AG04450 (cell line): ENCODE measurements at places on chromosomes 6 and 20. TPM values are rescaled to one million over a fixed set of nuclear protein-coding genes. Genes with fewer than 3 reads are reported as not detected.

DNA sequence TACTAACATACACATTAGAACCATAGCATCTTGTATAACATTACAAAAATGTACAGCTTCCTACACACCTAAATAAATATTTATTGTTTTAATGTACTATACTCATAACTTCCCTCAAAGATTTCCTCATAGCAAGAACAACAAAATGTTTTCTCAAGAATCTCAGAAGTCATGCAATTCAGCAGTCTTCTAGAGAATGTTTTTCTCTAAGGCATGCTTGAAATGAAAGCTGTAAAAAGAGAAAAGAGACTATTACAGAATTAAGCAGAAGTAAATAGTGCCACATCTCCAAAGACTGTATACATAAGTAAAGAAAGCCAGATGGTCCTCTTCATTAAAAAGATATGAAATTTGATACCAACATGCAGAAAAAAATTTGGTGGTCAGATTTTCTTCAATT is 672.2 kb downstream of the EPM2A start:
- no peak for DNase-seq

- DNase-seq: no peak
These were observed 357.1 kb downstream of the MAFB start for GRCh38 chr20:40331807-40332560.

DNA sequence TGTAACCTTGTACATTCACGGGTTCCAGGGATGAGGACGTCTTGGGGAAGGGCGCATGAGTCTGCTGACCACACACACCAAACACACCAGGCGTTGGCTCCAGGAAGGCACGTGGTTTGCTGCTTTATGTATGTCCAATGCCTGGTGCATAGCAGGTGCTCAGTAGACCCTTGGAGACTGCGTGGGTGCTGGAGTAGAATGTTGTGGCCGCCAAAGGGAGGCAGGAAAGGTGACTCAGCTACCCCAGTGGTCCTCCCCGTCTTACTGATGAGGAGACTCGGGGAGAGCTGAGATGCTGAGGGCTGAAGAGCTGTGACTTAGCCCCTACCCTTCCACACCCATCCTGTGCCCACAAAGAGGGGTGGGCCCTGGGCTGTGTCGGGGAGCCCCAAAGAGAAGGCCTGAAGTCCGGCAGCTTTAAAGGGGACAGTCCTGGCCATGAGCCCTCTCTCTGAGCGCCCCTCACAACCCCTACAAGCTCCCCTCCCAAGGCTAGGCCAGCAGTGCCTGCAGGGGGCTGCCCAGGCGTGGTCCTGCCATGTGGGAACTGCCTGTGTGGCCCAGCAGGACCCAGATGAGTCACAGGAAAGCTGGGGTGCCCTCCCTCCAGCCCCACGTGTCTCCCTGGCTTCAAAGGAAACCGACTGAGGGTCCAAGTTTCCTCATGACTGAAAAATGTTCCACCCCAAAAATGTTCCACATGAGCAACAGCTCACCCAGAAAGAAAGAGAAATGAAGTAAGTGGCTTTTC is 28.0 kb upstream of the PTGIS start:
- DNase-seq: no peak

DNA sequence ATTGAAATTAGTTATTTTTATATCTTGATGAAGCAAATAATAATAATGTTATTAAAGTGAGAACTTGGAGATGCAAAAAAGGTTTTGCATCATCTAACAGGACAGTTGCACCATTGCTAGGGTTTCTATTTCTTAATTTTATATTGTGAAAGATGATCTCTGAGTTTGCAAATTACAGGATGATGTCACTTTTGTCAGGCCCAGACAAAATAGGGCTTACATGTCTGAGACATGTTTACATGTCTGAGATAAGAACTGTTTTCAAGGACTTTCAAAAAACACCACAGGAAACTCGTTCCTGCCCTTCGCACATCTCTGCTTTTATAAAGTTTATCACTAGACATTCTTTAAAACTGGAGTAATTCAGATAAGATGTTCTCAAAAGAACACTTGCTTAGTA is 1075.8 kb upstream of the MANEA start:
- DNase-seq: no peak

GRCh38 chr6:157194643-157195042 is 128.7 kb downstream of the TMEM242 start:
- no peak for DNase-seq

- DNase-seq: no peak
These were observed 47.9 kb upstream of the SLC22A16 start for GRCh38 chr6:110524305-110524704.

DNA sequence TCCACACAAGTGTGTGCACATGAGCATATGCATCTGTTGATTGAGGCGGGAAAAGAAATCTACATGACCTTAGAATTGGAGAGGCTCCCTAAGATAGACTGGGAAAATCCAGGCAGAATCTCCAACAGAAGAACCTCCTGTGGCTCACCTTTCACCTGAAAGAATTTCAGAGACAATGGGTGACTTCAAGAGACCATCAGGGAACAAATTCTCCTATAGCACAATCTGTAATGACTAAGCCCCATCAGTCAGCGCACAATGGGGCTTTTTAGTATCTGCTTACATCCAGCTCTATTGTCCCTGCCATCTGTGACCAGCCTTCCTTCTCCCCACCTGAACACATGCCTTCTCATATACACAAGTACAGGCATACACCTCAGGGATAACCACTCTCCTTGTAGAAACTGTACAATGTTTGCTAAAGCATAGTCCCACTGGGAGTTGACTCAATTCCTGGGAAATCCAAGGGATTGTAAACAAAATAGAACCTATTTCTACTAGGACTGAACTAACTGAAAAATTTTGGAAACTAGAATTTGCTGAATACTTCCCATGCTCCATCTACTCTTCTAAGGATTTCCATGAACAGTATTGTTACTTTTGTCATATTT is 150.8 kb upstream of the STXBP5 start:
- DNase-seq: no peak

DNA sequence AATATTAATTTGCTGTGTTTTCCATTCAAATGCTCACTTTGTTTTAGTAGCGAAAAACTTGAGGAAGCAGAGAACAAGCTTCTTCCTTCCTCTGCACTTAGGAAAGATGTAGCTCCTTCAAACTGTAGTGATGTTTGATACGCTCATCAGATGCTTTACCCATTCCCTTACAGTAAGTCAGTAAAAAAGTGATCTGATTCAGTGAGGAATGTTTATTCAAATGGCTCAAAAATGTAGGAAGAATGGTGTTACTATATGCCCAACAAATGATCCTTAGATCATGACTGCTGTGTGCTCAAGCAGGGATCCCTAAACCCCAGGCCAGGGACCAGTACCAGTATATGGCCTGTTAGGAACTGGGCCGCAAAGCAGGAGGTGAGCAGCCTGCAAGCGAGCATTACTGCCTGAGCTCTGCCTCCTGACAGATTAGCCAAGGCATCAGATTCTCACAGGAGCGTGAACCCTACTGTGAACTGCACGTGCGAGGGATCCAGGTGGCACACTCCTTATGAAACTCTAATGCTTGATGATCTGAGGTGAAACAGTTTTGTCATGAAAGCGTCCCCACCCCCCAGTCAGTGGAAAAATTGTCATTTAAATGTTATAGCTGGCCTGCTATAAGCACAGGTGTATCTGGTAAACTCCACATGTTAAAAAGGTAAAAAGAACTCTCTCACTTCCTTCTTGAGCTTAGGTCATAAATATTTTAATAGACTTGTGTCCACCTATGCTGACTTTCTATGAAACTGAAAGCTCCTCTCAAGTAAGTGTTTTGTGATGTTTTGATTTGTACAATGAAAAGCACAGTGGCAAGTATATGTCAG is 187.2 kb downstream of the FOXC1 start:
- no peak for DNase-seq

DNA sequence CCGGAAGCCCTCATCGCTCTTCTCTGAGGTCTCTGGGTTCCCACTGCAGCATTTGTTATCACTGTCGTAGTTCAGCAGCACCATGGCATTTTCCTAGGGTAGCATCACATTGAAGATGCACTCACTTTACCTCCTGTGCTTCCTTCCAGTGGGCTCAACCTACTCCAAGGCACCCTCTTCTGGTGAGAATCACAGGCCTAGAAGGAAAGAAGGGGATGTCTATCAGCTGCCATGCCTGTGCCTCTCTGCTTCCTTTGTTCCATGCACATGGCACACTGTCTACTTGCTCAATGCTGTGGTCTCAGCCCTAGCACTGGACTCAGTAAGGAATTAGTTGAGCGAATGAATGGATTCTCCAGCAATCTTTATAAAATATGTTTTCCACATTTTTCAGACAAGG is 22.6 kb downstream of the CST4 start:
- DNase-seq: no peak

DNA sequence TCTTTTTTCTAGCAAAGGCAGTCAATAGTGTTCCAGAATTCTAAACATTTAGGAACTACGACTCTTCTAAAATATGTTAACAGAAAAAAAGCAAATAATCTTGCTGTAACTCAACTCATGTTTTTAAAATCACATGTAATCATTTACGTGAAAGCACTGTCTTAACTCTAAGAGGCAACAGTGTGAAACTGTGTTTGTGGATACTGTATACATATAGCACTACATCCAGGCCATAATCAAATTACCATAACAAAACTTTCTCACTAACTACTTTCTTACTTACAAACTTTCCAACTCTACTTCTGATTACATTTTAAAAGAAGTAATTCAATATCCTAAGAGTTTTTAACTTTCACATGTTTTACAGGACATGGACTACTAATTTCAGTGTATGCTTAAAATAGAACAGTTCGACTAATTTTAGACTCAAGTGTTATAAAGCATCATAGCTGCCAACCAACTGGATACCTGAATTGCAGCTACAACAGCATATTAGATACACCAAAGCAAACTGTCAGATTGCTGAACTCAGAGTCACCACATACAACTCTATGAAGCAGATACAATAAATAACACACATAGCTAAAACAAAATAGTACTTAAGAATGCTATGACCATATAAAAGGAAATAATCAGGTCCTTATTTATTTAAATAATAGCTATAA is 121.6 kb upstream of the BEND6 start:
- no peak for DNase-seq

- no peak for DNase-seq
These were observed 50.5 kb downstream of the MCUR1 start for GRCh38 chr6:13763740-13764381.

- DNase-seq: no peak
These were observed 90.0 kb downstream of the IPCEF1 start for GRCh38 chr6:154266560-154267099.

DNA sequence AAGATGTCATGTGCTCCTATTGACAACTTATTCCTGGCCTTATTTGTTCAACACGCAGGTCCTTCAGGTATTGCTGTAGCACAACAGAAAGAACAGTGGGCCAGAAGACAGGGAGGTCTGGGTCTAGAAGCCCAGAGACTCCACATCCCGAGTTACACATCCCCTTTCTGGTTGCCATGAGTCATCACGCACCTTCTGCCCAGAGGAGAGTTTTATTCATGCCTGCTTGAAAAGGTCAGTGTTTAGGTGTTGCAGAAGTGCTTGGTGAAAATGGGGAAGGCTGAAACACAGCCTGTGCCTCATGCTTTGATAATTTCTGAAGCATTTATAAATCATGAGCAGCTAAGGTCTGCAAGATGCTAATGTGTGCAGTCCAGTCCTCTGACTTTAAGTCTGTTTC is 256.4 kb downstream of the GMPR start:
- no peak for DNase-seq

DNA sequence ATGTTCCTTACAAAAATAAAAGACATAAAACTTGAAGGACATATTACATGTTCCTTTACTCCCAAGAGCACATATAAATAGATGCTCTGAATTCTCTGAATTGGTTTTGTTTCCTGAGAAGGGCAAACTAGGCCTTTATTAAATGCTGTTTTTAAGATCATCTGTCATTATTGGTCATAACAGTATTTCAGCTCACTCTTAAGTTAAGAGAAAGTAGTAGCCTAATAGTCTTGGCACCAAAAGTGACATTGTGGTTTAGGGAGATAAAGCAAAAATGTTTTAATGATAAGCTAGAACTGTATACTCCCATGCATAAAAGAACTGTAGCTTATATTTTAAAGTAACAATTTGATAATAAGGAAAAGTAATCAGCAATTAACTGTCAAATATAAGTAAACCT is 361.1 kb upstream of the PTCHD4 start:
- DNase-seq: no peak

- no peak for DNase-seq
These were observed 153.0 kb upstream of the DEFB112 start for GRCh38 chr6:50202766-50203165.

GRCh38 chr20:2144850-2145249 is 43.2 kb downstream of the STK35 start:
- no peak for DNase-seq

DNA sequence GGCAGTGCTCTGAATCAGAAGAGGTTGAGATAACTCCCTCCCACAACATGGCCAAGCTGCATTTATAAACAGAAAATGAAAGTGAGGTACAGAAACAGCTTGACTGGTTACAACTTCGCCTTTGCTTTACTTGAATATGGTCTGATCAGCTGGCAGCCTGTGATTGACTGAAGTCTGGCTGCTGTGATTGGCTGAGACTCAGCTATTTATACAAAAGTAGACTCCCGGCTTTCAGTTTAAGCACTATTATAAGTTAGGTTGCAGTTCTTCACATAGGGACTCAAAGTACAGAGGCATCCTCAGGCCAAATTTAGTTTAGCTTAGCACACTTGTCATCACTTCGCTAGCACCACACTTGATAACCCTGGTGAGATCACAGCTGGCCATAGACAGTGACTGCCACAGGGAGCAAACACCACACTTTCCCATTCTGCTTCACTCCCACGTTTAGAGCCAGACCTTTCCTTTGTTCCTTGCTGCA is 362.6 kb downstream of the EPM2A start:
- DNase-seq: peak; percentile 21

DNA sequence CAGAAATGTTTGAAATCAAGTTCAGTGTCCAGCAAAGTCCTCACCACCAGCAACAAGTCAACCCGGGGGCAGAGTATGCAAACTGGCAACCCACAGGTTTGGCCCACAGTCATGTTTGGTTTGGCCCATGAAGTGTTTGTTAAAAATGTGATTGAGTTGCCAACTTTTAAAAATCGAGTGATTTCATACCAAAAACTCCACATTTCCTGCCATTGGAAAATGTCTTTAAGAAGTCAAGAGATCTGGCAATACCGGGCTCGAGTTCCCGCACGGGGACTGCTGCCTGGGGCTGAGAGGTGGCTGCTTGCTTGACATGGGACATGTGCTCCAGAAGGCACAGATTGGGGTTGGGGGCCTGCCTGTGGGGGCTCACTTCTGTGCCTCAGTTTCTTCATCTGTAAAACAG is 36.1 kb downstream of the PREX1 start:
- no peak for DNase-seq

GRCh38 chr6:57163956-57164355 is 8.2 kb upstream of the BAG2 start:
- no peak for DNase-seq

The C6orf15 gene
- polyA plus RNA-seq: not detected in 2 replicates

The HMGCLL1 gene
- 0.15 and 0.33 TPM in 2 replicates for polyA plus RNA-seq

The GRIK2 gene
- polyA plus RNA-seq: 10.6 and 12.8 TPM in 2 replicates

The SLC16A10 gene
- not detected in 2 replicates for polyA plus RNA-seq
